ENCODE measurements at places on chromosomes 1 and 21.

DNA sequence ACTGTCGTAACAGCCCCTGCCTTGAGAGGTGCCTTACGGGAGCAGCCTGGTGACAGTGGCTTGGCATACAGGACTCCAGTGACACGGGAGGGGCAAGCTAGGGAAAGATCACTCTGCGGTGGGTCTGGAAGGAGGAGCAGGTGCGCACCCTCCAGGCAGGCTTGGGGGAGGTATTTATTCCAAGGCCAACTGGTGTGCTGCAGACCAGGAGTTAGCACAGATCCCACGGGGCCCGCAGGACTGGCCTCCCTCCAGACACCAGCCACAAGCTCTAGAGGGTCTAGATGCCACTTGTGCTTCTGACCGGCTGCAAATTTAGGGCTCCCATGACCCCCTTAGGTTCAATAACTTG, 22.1 kb downstream of the PSEN2 start:
- DNase-seq: no peak

- no peak for DNase-seq
These were observed 2.0 kb downstream of the KCND3 start for GRCh38 chr1:111987502-111987901.

GRCh38 chr1:152458384-152459185, 44.5 kb upstream of the CRNN start:
- no peak for DNase-seq

DNA sequence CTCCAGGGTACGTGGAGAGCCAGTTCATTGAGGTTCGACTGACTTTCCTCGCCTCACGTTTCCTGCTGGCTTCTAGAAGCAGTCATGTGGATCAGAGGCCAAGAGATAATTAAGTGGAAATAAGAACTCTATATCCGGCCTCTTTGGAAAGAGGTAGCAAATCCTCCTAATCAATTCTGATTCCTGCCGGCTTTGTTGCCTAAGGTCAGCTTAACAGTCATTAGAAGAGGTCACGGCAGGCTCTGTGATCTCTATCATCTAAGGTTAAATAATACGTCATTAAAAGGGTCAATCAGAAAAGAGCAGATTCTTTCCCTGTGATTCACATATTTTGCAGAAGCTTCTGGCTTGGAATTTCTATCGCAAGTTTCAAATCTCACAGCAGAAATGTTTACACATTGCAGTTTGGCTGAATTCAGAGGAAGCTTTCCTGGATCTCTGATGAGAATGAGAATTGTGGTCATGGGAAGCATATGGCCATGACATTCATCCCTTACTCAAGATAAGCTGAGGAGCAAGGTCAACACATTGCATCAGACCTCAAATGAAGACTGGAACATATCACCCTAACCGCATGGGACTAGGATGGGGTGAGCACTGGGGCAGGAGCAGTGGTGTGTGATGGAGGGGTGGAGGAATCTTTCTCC, 189.4 kb downstream of the PBX1 start:
- DNase-seq: no peak

GRCh38 chr1:94579876-94580294, 38.3 kb upstream of the F3 start:
- DNase-seq: no peak

GRCh38 chr21:44700101-44701022, 3.4 kb downstream of the KRTAP10-12 start:
- DNase-seq: no peak

DNA sequence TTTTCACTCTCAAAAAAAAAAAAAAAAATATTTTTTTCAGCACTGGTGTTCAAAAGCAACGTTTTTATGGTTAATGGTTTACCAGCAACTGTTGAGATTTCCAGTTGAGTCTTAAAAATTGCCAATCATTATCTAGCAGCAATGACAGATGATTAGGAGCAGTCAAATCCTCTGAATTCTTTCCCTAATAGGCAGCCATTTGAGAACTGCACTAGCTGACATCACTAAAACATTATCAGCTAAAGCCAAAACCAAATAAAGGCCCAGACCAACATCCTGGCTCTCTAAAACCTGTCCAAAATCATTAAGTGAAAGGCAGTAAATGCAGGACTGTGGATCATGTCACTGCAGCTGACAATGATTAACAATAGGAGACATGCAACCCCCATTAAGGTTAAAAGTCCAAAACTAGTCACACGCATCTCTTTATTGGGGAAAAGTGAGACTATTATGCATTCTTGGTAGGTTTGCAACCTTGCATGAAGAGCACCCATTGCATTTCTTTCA, 14.0 kb downstream of the SFPQ start:
- DNase-seq: no peak

- no peak for DNase-seq
These were observed 15.4 kb downstream of the NOL9 start for GRCh38 chr1:6538956-6539355.

DNA sequence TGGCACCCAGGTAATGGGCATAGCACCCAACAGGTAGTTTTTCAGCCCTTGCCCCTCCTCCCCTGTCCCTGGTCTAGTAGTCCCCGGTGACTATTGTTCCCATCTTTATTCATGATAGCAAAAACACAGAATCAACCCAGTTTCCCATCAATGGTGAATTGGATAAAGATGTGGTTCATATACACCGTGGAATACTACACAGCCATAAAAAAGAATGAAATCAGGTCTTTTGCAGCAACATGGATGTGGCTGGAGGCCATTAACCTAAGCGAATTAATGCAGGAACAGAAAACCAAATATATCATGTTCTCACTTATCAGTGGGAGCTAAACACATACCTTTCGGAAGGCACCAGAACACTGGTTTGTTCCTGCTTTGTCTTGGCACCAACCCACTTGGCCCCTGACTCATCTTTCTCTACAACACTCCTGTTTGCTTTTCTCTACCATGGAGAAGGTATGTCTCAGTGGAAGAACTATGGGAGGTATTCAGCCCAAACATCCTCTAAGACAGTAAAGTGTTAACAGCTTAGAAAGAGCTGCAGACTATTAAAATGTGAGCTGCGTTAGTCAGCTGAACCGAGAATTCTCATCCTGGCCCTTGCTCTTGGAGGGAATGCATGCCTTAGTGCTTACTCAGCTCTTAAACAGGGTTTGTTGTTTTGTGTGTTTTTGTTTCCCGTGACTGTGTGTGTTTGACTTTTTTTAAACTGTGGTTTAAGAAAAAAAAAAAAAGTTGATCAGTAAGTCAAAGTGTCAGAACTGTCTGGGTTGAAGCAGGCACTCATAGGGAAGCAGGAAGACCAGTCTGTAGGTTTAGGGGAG, 203.0 kb downstream of the TOMM20 start:
- no peak for DNase-seq
